ENCODE measurements at places on chromosomes 4 and X.

GRCh38 chrX:17167915-17168314 lies 207.1 kb upstream of the NHS start:
- DNase-seq = no peak

GRCh38 chrX:41667631-41668030 lies 21.1 kb upstream of the GPR34 start:
- no peak for DNase-seq

- peak; percentile 40 for DNase-seq
Observed at GRCh38 chr4:183074288-183074990, 24.6 kb upstream of the WWC2 start.

DNA sequence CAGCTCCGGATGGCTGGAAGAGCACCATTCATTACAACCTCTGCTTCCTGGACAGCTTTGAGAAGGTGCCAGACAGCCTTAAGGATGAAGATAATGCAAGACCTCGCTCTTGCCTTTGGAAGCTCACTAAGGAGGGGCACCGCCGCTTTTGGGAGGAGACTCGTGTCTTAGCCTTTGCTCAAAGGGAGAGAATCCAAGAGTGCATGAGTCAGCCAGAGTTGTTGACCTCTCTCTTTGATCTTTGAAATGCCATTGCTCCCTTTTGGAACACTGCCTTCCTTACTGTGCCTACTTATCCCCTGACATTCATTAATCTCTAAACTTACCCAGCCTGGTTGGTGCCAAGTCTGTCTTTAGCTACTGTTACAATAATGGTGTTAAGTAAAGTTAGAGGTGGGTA lies 1.2 kb downstream of the FOXR2 start:
- no peak for DNase-seq

DNA sequence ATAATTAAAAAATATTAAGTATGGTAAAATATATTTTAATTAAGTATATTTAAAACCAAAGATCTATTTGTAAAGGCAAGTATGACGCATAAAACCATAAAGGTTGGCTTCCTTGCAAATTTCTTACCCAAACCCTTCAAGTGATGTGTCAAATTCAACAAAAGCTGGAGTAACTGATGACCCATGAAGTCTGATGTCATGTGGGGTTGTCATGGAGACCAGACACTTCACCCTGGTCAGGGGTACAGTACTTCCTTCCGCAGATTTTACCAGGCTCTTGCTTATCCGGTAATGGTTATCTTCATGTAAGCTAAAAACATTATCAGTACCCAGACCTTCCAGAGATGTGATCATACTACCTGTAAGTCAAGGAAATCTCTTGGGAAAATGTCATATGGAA lies 170.1 kb downstream of the WDFY3 start:
- DNase-seq = no peak

DNA sequence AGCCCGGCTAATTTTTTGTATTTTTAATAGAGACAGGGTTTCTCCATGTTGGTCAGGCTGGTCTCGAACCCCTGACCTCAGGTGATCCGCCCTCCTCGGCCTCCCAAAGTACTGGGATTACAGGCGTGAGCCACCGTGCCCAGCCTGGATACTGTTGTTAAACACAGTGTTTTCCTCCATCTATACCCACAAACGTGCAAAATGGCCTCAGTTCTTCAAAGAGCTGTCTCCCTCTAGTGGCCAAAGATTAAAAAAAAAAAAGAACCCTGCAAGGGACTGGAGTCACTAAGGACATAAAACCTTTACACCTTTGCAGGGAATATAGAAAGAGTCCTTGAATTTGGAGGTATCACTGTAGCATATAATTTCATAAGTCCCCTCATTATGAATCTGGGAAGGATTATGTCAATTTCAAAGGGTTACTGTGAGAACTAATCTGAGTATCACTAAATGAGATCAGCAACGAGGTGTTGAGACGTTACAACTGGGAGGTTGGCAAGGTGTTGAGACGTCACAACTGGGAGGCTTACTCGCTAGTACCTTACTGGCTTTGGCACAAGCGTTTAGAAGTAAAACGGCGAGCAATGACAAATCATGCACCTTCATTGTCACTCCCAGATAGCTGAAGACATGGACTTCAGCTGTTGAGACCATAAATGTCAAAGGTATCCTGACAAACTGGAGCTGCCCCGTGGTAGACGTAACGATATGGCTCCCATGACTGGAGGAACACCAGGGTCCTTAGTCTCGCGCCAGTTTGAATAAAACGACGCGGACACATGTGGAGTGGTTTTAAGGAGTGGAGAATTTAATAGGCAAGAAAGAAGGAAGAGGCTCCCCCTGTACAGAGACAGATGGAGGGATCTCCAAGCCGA lies 33.4 kb upstream of the ENPP6 start:
- DNase-seq = peak; percentile 66

GRCh38 chr4:24248674-24249630 lies 335.4 kb downstream of the DHX15 start:
- no peak for DNase-seq

DNA sequence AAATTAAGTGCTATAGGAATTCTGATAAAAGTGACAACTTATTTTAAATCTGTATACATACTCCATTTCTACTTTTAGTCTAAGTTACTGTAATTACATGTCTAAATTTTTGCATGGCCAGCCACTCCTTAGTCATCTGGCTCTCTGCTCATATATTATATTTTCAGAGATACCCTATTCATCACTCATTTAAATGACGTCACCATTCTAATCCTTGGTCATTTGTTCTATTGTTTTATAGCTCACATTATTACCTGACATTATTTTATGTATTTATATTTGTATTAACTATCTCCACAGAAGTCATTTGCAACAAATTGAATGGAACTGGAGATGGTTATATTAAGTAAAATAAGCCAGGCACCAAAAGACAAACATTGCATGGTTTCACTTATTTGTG lies 179.6 kb upstream of the CXorf51A start:
- DNase-seq = no peak

GRCh38 chrX:111778591-111778990 lies 97.4 kb upstream of the TRPC5OS start:
- DNase-seq = no peak

DNA sequence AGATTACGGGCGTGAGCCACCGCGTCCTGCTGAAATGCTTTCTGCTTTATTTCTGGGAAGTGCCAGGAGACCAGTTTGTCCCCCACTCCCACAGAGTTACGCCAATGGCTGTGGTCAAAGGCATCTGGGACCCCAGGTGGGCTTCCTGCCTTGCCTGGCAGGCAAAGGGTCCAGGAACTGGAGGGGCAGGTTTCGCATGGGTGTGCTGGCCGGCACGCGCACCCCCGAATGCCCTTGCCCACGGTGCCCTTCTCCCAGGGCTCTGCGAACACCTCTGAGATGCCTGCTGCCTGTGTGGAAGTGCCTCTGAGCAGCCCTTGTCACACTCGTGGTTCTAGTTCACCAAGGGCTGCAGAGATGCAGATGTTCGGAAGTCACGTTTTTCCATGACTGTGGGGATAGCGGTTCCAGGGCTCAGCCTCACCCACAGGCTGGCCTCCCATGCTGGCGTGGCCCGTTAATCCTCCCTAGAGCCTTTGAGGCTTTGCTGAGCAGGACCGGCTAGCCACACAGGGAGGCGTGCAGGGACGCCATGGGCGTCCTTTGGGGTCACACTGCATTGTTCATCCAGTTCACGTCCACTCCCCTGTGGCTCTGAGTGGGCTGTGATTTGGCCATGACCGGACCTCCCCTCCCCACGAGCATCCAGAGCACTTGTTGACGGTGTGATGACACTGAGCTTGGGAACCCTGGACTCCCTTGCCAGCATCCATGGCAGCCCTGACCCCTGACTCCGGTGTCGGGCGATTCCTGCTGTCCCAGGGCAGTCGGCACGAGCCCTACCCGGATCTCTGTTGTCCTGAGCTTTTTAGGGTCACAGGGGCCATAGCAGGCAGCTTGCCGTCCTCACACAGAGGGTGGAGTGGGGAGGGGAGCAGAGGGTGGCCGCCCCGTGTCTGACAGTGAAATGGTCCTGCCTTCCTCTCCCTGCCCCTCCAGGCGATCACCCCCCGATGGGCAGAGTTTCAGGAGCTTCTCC lies 12.7 kb upstream of the ADD1 start:
- DNase-seq = no peak

- no peak for DNase-seq
Observed at GRCh38 chr4:67436742-67437141, 108.6 kb downstream of the CENPC start.

DNA sequence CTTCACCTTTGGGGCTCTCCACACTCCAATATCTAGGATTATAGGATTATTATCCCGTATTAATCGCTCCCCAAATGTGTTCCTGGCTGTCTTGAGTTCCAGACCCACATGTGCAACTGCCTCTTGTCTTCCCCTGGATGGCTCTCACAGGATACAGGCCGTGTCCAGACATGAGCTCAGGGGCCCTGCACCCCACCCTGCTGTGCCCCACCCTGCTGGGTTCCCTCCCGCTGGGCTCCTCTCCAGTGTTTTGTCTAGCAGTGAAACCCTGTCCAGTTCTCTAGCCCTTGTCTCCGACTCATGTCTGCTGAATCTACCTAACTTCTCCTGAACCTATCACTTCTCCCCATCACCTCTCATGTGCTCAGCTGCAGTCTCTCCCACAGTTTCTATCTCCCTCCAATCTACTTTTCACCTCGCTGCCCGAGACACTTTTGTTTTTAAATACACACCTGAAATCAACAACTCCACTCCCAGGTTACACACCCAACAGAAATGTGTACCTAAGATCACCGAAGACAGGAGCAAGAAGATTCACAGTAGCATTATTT lies 2.0 kb downstream of the RNF212 start:
- no peak for DNase-seq

DNA sequence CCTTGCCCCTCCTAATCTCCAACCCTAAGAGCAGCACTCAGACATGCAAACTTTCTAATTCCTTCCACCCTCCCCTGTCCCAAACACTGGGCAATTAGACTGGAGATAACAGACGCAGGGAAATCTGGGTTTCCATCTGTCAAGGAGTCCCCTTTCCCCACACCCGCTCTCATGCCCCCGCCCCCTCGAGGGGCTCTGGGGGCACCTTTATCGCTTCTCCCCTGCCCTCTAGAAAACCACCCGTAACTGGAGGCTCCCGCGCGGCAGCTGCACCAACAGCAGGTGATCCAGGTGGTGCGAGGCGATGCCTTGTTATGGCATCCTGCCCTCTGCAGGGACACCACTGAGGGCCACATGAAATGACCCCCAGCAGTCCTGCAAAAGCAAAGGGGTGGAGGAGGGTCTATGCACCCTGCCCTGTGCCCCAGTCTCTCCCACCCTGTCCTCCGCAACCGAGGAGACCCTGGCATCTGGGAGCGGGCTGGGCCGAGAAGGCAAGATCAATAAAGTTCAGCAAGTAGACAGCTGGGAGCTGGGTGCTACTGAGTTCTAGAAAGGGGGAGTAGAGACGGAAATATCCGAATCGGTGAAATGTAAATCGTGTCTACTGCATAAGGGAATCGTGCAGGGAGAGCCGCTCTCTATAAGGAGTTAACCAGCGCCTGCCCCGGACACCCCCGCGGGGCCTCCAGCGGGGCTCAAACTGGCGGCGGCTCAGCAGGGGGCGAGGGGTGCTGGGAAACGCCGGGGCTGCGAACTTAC lies 1.6 kb downstream of the KCTD8 start:
- DNase-seq = no peak

GRCh38 chrX:12877386-12877785 lies 10.5 kb downstream of the TLR7 start:
- DNase-seq = no peak

- no peak for DNase-seq
Observed at GRCh38 chr4:76867880-76868655, 29.9 kb downstream of the SOWAHB start.

DNA sequence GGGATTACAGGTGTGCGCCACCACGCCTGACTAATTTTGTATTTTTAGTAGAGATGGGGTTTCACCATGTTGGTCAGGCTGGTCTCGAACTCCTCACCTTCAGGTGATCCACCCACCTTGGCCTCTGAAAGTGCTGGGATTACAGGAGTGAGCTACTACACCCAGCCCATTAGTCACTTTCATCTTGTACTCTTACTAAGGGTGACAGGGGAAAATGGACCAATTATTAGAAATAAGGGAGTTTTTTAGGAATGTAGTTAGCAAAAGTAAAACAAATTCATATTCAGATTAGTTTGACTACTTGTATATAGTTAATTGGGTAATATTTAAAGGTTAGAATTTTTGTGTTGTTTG lies 26.1 kb downstream of the SMARCA5 start:
- no peak for DNase-seq

GRCh38 chr4:7521666-7522065 lies 86.9 kb upstream of the PSAPL1 start:
- DNase-seq = no peak

DNA sequence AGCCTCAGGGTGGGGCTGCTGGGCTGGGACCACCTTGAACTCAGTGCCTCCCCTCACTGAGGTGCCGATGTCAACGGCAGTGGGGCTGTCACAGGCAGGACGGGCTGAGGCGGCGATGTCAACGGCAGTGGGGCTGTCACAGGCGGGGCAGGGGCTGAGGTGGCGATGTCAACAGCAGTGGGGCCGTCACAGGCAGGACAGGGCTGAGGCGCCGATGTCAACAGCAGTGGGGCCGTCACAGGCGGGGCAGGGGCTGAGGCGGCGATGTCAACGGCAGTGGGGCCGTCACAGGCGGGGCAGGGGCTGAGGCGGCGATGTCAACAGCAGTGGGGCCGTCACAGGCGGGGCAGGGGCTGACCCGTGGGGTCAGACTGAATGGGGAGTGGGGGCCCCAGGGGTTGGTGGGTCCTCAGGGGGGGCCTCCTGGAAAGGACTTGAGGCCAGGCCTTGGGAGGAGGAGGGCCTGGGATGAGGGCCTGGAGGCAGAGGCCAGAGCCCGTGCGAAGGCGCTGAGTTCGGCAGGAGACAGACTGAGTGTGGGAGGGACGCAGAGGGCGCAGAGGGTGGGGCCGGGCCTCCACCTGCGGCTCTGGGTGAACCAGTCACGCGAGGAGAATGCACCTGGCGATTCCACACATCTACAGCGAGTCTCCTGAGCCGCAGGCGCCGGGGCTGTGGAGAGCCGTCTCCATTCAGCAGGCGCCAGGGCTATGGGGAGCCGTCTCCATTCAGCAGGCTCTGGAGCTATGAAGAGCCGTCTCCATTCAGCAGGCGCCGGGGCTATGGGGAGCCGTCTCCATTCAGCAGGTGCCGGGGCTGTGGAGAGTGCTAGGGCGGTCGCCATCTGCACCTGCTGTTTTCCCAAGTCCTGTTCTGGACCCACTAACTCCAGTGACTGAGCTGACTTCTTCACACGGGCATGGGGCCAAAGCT lies 22.9 kb downstream of the ATP5ME start:
- no peak for DNase-seq

DNA sequence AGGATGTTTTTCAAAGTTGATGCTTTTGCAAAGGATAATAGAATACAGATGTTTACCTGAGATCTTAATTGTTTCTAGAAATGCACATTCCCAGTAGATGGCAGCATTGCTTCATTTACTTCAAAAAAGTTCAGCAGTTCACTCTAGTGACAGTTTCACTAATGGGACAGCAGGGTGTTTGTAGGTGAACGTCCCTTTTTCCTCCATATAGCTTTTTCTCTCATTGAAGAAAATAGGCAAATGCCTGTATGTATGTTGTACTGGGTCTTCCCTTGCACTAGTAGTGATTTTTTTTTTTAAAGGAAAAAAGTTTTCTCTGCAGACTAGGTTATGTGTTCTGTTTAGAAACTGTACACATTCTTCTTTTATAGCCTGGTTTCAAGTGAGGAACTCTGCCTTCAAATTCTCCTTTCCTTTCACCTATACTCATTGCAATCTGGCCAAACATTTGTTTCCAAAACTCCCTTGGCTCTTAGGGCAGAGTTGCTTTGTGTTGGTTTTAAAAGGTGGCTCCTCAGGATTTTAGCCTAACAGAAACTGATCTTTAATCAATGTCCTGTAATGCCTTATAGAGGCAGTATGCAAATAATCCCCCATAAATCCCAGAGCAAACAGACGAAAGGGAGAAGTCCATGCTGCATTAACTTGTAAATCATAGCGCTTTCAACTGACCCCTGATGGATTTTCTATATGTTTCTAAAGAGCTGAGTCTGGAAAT lies 86.3 kb downstream of the EGF start:
- DNase-seq = peak; percentile 27

All from AG08396 (cell line).